ENCODE measurements at places on chromosomes 5 and 9.

- peak; percentile 56 for DNase-seq
These were observed 373.0 kb upstream of the MEF2C start for GRCh38 chr5:89255845-89256463.

DNA sequence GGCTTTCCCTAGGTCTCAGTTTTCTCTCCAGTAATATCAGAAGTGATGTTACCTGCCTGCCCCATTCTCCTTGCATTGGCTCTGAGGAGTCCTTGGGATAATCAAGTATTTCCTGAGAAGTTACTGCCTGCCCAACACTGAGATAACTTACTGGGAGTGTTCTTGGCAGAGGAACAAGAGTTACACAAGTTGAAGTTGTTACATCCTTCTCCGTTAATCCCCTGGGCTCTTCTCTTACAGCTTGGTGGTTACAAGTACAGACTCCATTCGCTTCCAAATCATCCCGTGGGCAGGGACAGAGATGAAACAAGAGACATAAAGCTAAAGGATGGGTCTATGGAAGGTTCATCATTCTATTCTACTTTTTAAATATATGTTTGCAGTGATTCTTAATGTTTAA is 74.1 kb upstream of the SAP30L start:
- DNase-seq: no peak

- no peak for DNase-seq
These were observed 714.0 kb downstream of the SEMA5A start for GRCh38 chr5:8831854-8832253.

GRCh38 chr9:100354121-100354800 is 1.5 kb upstream of the TEX10 start:
- no peak for DNase-seq

DNA sequence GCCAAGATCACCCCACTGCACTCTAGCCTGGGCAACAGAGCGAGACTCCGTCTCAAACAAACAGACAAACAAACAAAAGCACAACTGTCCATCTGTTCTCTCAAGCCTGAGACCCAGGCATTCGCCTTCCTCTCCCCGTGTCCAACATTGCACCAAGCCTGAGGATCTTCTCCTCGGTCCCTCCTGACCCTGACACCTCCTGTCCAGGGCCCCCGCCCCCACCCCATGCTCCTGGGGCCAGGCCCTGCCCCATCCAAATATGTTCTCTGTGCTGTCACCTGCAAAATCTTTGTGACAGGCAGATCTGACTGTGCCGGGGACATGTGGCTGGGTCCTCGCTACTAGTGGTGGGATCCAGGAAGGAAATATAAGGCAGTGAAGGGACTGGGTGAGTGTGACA is 33.4 kb upstream of the UNC5A start:
- no peak for DNase-seq

- DNase-seq: no peak
These were observed 34.6 kb downstream of the HABP4 start for GRCh38 chr9:96484521-96484931.

DNA sequence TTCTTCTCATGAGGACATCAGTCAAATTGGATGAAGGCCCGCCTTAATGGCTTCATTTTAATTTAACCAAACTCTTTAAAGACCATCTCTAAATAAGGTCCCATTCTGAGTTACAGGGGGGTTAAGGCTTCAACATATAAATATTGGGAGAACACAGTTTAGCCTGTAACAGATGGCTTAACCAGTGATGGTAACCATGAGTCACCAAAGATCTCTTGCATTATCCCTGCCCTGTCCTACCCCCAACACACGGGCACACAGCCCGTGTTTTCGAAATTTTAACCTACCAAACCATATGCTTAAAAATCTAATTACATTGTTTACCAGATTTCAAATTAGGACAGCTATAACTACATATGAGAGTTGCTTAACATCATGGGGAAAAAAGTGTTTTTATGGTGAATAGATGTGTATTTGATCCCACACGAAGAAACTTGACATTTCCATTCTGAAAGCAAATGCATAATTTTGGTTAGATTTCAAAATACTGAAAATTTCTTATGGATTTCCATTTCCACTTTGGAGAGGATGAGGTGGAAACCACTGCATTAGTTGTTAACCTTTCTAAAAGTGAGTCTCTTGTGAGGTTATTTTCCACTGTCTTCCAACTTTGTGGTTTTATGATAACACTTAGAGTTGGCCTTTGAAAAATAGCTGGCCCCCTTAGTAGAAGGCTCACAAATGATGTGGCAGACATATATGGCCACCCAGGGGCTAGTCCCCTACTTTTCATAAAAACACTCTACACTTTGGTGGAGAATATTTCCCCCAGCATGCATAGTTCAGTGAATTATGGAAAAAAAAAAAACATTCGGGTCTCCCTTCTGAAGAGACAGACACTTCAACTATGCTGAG is 849.3 kb downstream of the TLE1 start:
- DNase-seq: no peak

GRCh38 chr5:157004893-157005551 is 42.0 kb upstream of the TIMD4 start:
- DNase-seq: no peak

DNA sequence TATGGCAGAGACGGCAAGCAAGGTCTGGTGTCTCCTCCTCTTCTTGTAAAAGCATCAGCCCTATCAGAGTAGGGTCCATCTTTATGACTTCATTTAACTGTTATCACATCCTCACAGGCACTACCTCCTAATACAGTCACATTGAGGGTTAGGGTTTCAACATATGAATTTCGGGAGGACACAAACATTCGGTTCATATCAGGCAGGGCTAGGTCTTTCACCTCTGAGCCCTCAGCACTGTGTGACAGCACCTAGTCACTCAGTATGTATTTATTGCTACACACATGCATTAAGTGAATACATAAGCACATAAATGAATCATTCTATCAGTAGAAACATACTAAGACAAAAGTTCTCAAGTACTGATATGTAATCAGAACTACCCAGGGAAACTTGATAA is 9.4 kb upstream of the BTF3 start:
- DNase-seq: no peak

GRCh38 chr9:87718852-87719612 is 6.9 kb upstream of the CTSL start:
- DNase-seq: no peak

GRCh38 chr9:102975251-102975650 is 19.9 kb upstream of the CYLC2 start:
- DNase-seq: no peak

- DNase-seq: no peak
These were observed 75.8 kb downstream of the ARHGAP26 start for GRCh38 chr5:142845954-142846398.

DNA sequence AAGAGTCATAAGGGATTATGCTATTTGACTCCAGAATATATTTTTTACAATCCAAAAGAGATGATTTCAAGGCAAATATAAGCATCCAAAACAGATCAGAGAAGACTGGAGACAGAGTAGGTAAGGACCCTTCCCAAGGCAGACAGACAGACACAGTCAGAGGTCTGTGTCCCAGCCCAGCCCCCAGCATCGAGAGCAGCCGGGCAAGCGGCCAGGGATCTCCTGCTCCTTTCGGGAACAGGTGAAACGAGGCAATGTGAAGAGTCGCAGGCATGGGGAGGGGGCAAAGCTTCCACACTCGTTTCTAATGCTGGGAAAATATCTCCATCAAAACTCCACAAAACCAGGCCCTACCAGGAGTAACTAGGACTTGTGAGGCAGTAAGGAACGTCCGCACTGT is 5.8 kb downstream of the PAEP start:
- DNase-seq: no peak

DNA sequence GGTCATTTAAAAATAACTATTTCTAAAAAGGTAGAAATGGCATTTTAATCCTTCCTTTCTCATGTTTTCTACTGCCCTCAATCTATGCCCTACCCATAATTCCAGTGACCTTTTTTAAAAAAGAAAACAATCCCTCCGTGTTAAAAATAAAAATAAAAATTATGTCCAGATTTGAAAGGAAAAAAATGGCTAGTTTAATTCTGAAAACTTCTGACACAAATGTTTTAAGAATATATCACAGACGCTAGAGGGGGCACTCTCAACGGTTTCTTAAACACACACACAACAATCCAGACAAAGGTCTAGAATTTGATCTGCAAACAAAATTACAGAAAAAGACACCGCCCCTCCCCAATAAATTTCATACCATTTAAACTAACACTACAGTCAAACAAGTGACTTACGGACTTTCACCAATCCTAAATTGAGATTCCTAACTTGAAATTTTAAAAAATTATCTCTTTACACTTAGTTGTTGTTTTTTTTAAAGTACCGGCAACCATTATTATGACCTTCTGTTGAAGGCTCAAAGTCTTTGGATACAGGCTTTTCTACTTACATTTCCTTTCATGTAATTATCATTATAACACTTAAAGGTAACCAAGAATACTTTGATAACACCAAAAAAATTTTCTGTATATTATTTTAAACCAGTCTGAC is 38.2 kb downstream of the CLINT1 start:
- peak; percentile 26 for DNase-seq

GRCh38 chr5:6601271-6601670 is 31.6 kb downstream of the NSUN2 start:
- no peak for DNase-seq

DNA sequence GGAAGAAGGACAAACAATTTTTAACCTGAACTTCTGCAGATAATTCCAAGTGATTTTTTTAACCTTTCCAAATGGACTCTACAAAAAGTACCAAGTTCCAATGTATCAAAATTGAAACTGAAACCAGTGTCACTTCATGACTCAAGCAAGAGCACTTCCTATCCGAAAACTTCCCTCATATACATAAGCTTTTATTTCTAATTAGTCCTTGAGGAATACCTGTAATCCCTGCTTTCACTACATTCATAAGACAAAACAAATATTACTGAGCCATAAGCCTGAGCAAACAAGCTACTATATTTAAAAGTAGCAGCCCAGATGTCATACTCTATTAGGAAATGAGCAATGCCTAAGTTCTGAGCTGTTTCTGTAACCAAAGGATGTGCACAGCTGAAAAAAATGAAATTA is 224.4 kb downstream of the EBF1 start:
- no peak for DNase-seq

GRCh38 chr5:180950291-180950949 is 38.2 kb upstream of the BTNL3 start:
- no peak for DNase-seq

DNA sequence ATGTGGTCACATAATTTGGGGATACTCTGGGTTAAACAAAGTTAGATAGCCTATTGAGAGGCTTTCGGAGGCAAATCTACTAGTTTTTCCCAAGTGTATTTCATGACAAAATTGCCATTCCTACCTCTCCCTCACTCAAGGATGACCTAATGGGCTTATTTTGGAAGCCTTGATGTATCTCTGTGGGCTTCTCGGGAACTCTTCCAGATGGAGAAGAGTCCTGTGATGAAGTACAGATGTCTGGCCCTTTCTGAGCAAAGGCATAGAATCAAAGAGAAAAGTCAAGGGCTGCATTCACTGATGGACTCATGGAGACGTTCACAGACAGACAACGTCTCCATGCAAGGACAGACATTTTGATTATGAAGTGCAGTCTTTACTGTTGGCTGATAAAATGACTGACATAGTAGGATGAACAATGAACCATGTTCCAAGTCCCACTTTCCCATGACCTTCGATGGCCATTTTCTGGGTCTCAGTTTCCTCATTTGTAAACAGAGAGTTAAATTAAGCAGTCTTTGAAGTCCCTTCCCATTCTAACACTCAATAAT is 347.2 kb upstream of the CD180 start:
- no peak for DNase-seq

DNA sequence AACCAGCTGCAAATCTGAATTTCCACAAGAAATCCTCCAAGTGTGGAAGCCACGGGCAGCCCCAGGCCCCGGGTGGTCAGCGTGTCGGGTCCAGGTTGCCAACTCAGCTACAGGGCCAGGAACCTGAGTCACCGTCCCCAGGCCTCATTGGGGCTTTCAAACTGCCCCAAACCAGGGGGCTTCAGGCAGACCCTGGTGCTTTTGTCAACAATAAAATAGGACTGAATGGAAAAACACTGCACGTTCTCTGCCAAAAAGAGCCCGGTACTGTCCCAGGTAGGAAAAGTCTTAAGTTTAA is 24.0 kb downstream of the GFPT2 start:
- DNase-seq: no peak

DNA sequence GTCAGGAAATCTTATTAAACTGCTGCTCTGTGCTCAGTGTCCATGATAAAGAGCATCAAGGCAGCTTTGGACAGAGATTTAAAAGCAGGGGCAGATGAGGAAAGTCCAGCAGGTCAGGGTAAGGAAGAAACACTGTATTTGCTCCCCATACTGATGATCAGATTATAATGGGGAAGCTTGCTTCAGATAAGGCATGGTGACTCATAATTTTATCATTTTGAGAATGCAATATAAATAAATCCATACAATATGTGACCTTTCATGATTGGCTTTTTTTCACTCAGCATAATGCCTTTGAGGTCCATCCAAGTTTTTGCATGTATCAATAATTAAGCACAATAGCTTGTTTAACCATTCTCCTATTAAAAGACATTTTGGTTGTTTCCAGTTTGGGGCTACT is 48.1 kb upstream of the LHFPL2 start:
- no peak for DNase-seq

DNA sequence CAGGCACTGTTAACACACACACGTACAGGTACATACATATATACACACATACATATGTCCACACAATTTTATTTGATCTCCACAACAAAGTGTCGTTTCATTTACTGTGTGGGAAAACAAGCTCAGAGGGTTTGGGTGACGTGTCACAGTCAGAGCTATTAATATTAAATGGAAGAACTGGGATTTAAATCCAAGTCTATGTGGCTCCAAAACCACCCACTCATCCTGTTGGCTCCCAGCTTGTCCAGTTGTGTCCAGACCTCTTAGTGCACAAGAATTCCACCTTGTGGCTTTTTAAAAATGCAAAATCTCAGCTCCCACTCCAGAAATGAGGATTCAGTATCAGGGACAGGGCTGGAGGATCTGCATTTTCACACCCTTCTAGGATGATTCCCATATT is 52.3 kb upstream of the PTPDC1 start:
- no peak for DNase-seq

- DNase-seq: no peak
These were observed 489.1 kb downstream of the PRDM9 start for GRCh38 chr5:23996525-23996924.

- no peak for DNase-seq
These were observed 169.9 kb downstream of the CDH9 start for GRCh38 chr5:26868504-26868903.

DNA sequence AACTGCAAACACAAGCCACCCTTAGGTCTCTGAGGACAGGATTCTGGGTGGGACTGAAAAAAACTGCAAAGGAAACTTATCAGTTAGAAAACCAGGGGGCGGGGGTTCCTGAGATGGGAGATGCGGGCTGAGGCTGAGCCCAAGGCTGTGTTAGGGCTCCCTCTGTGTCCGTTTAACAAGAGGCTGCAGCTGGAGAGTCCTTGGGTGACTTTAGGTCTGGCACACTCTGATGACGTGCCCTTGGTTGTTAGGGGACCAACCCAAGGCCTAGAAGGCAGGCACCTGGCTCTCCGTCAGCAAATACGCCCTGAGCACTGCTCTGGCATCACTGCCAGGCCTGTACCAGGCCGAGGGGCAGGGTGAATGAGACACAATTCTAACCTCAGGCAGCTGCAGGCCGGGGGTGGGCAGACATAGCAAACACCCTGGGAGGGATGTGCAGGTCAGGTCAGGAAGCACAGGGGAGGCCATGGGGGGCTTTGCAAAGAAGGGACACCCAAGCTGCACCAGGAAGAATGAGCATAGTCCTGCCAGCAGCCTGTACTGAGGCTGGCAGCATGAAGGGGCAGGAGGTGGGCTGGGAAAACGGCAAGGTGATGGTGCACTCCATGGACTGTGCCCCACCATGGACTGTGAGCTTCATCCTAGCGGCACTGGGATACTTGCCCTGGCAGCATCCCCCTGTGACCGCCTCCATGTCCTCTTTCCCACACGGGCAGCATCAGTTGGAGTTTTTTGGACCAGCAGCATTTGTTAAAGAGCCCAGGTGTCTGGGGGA is 137.9 kb downstream of the GABBR2 start:
- DNase-seq: no peak

Data from HCT116 (cell line).